ENCODE measurements at places on chromosomes 11 and 22. TPM values are rescaled to one million over a fixed set of nuclear protein-coding genes. Genes with fewer than 3 reads are reported as not detected.

Gene TUG1
- 52.2 TPM for total RNA-seq

Gene TSSK2
- not detected for total RNA-seq

Gene NUDT22
- 45.8 TPM for total RNA-seq

Gene OR51B4
- total RNA-seq = not detected

Gene C11orf16
- not detected for total RNA-seq

Gene SLC15A3
- total RNA-seq = 47.4 TPM

Gene SCGB1C1
- not detected for total RNA-seq

Gene HEPACAM
- 33.4 TPM for total RNA-seq

Gene P2RX3
- total RNA-seq = not detected

Gene STIP1
- 113 TPM for total RNA-seq

Gene ANO3
- total RNA-seq = 2.1 TPM

Gene NLRP10
- not detected for total RNA-seq

Gene MS4A3
- not detected for total RNA-seq

Gene ASRGL1
- total RNA-seq = 22.6 TPM

Gene MUC6
- total RNA-seq = not detected

Gene ANKK1
- 0.13 TPM for total RNA-seq

Gene FXYD6
- 21.5 TPM for total RNA-seq

Gene LARGE1
- 26.2 TPM for total RNA-seq
